Activated CD4-positive, alpha-beta memory T cell treated with anti-CD3 and anti-CD28 coated beads for 36 hours (primary cell): ENCODE measurements at places on chromosomes 11 and 22.
A peak's percentile ranks its signal among the peaks of the same experiment; 100 is the strongest.

GRCh38 chr11:13247606-13248296, 29.8 kb upstream of the BMAL1 start:
- DNase-seq, result no peak

DNA sequence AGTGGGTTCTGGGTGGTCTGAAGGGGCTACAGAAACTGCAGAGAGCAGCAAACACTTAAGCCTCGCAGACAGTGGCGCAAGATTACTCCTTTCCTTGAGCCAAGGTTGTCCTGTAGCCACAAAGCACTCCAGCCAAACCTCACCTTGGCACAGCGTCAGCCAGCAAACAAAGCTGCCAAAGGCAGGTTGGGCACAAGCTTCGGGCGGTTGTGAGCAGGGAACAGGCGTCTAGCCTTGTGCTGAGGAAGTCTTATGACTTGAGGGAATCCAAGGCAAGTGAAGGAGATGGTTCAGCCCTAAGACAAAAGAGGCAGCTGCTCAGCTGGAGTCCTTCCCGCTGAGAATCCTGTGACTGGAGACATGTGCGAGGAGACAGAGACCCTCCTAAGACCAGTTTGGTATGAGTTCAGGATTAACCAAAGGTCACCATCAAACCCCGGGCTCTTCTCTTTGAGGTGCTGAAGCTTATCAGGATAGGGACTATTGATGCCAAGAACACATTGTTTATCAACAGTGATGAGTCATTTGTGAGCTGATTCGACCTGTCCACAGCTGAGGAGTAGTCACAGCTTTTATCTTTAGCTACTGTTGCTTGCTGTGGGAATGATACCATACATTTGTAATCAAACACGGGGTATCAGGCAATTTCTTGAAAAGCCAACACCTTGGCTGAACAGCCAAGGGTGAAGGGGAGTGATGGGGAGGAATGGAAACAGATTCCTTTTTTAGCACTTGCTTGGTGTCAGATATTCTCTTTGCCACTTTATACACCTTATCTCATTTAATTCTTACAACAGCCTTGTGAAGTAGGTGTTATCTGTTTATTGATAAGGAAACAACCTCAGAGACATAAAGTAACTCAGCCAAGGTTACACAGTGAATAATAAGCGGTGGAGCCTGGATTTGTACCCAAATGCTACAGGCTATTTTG, 4.6 kb downstream of the ADM start:
- no peak for DNase-seq

- DNase-seq, result no peak
Observed at GRCh38 chr11:72899238-72899637, 85.0 kb downstream of the ATG16L2 start.

GRCh38 chr11:131624531-131624930, 254.1 kb downstream of the NTM start:
- no peak for DNase-seq

DNA sequence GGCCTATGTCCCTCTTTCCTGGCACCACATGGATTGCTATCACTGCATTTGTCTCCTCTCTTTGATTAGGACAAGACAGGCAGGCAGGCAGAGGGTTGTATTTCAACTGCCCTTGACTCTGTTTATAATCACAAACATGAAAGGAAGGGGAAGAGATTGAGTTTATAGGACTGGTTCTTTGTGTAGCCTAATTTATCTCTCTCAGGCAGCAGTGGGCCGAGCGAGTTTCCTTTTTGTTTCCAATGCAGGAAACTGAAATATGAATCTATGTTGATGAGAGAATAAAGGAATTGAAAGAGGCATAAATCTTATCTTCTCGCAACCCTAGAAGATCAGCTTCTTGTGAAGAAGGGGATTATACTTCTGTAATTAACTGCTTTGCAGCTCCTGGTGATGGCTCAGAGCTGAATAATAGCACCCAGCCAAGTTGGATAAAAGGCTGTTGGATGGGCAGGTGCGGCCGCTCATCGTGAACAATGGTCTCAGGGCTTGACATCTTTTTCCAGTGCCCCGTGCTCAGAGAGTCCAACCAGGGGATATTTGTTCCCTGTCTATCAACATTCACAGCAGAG, 80.6 kb upstream of the SYT13 start:
- DNase-seq, result no peak

GRCh38 chr22:30582788-30583545, 8.5 kb upstream of the GAL3ST1 start:
- DNase-seq, result no peak

- DNase-seq, result peak; percentile 71
Observed at GRCh38 chr11:70176940-70177689, 26.0 kb upstream of the FADD start.

DNA sequence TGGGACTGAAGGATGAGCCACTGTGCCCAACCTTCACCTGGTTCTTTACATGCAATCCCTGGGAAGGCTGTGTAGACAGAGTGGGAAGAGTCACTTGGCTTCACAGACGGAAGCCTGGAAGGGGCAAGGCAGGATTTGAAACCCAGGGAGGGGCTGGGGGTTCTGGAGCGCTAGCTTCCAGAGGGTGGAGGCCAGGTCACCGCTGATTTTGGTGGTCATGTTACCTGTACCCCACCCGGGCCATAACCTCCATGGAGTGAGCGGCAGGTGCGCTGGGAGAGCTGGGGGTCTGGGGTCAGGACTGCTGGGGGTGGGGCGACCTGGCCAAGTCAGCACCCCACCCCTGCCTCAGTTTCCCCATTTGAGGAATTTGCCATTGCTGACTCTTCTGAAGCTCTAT, 38.3 kb downstream of the PDGFB start:
- DNase-seq, result no peak

- DNase-seq, result no peak
Observed at GRCh38 chr11:19163617-19164016, 38.2 kb downstream of the CSRP3 start.

GRCh38 chr22:47063071-47063509, 300.6 kb downstream of the TBC1D22A start:
- no peak for DNase-seq
